ENCODE measurements at places on chromosomes 4 and X. TPM values are rescaled to one million over a fixed set of nuclear protein-coding genes. Genes with fewer than 3 reads are reported as not detected.

Gene HSFX3
- total RNA-seq, result not detected

Gene USP17L12
- total RNA-seq, result not detected

Gene TADA2B
- 27.2 TPM for total RNA-seq

Gene UBQLN2
- total RNA-seq, result 28.9 TPM

- H3K4me1 ChIP-seq, result peaks cover 15% of the 10 kb centered on the region
- no peak overlapping the region for H3K4me3 ChIP-seq
- no peak for DNase-seq
- H3K27ac ChIP-seq, result no peak overlapping the region
- H3K36me3 ChIP-seq, result no peaks in the 10 kb centered on the region
These were observed 9.8 kb upstream of the CENPU start for GRCh38 chr4:184743650-184744049.

DNA sequence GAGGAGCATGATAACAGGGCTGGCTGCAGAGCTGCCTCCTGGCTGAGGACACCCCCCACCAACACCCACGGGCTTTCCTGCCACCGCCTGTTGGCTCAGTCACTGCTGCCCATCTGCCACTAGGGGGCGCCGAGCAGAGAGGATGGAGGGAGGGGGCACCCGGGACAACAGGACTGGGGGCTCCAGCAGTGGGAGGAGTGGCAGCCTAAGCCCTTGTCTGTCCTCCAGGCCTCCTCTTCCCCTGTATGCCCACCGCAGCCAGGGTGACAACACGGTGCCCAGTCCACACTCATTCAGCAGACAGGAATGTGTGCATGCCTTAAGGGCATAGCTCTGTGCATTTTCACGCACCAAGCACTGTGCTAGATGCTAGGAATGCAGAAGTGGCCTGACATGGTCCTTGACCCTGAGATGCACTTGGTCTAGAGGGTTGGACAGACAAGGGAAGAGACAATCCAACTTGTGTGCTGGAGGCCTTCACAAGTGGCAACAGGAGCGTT, 149.9 kb downstream of the AMMECR1 start:
- no peaks in the 10 kb centered on the region for H3K4me1 ChIP-seq
- H3K4me3 ChIP-seq, result no peak overlapping the region
- H3K27me3 ChIP-seq, result no peaks in the 10 kb centered on the region
- no peak for DNase-seq
- H3K36me3 ChIP-seq, result no peaks in the 10 kb centered on the region
- H3K27ac ChIP-seq, result no peak overlapping the region

GRCh38 chr4:126682250-126682649, 950.5 kb upstream of the INTU start:
- DNase-seq, result no peak
- H3K4me1 ChIP-seq, result no peaks in the 10 kb centered on the region
- H3K36me3 ChIP-seq, result no peaks in the 10 kb centered on the region
- no peaks in the 10 kb centered on the region for H3K27me3 ChIP-seq
- H3K27ac ChIP-seq, result no peak overlapping the region

DNA sequence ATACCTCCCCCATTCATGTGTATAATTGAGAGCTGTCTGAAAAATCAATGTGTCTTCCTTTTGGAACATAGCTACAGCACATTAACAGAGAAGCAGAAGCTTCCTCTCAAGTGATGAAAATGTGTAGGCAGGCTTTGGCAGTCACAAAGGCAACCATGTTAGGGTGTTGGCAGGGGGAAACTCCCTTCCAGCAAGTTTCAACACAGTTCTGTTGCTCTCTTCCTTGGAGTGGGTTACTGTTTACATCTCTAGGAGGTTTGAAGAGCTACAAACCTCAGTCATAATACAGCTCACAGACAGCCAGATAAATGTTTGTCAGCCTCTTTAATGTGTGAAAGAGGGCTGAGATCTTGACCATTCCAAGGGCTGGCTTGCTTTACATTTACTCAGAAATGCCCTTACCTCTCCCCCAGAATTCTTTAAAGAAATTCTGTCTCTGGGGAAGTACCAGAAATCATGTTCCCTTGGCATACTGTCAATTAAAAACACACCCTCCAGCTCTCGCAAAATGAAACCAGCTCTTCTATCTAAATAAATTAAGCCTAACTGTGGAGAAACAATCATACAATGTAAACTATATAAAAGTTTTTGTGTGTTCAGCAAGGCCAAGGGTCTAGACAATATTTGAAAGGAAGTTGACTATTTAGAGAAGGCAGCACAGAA, 18.9 kb downstream of the ZBTB33 start:
- no peaks in the 10 kb centered on the region for H3K27me3 ChIP-seq
- H3K4me1 ChIP-seq, result no peaks in the 10 kb centered on the region
- H3K27ac ChIP-seq, result no peak overlapping the region

DNA sequence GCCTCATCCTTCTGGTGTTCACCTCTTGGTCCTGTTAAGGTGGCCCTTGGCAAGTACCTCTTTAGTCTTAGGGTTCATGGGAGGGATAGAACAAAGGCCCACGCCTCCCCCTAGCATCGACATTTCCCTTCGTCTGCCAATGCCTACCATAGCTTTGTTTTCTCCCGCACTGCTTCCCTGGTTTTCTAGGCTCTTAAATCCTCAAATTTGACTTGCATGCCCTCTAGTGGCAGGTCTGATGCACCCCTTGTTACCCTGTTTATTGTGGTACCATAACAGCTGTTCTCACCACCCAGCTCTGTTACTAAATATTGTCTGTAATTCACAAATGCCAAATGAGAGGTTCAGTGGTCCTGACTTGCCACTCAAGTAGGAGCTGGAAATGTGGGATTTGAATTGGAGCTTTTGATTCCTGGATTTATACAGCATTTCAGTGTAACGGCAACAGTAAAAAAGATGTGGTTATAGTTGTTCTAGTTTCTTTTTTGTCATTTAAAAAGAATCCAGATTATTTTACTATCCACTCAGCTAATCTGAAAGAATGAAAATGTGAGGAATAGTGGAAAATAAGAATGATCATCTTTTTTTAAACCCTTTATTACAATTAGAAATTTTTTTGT, 100.1 kb downstream of the REPS2 start:
- no peaks in the 10 kb centered on the region for H3K36me3 ChIP-seq
- no peak overlapping the region for H3K27ac ChIP-seq
- H3K27me3 ChIP-seq, result no peaks in the 10 kb centered on the region
- DNase-seq, result peak; percentile 73

DNA sequence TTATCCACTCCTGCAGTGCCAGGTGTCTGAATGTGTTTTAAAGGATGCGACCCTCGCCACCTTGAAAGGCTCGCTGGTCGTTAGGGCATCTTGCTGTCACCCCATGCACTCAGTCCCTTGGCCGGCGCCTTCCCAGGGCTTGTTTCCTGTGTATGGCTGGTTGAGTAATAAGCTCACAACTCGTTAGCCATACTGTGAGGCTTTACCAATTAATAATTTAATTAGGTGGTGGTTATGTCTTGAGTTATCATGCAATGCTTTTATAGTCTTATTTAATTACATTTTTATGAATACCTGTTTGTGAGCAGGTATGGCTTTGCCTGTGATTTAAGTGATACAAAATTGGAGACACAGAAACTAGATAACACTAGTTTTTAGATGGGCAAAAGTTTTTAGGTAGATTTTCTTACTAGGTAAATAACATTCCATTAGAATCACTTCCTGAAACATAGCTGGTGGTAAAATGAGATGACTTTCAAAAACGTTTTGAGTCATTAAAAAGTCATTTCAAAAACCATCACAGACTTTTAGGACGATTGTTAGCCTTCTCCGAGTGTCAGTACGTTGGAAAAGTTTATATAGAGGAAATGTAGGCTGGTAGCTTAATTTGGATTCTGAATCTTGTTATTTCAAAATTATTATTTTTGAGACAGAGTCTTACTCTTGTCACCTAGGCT, 18.2 kb downstream of the PTTG2 start:
- no peaks in the 10 kb centered on the region for H3K36me3 ChIP-seq
- H3K4me1 ChIP-seq, result no peaks in the 10 kb centered on the region
- DNase-seq, result peak; percentile 52
- peak overlapping the region; percentile 86 for H3K27ac ChIP-seq
- H3K27me3 ChIP-seq, result no peaks in the 10 kb centered on the region
- peak overlapping the region; percentile 76 for H3K4me3 ChIP-seq

DNA sequence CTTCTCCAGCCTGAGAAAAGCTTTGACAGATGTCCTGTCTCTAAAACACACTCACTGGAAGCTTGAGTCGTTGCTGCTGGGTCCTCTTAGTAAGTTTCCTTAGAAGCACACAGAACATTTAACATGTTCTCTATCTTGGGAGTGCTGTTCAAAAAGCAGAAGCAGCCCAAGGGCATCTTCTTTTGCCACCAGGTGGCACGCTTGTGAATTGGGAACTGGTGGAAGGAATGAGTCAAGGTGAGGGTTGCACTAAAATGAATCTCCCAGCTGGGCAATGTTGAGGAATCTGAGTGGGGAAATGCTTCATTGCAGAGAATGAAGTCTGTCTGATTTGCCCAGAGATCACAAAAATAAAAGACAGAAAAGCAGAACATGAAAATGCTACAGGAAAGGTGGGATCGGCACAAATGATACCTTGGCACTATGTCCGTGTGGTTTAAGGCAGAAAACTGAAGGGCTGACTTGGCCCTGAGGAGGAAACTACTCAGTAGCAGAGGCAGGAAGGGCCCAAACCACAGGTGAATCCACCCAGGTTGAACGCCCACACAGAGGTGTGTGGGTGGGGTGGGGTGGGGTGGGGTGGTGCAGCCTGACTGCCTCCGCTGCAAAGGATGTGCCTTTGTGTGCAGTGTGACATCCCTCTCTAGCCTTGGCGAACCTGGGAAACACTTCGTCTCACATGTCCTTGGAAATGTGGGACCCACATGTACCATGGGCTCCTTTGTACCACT, 26.0 kb downstream of the KIT start:
- no peak overlapping the region for H3K27ac ChIP-seq
- H3K4me3 ChIP-seq, result no peak overlapping the region
- no peaks in the 10 kb centered on the region for H3K27me3 ChIP-seq
- no peak for DNase-seq
- no peaks in the 10 kb centered on the region for H3K36me3 ChIP-seq

DNA sequence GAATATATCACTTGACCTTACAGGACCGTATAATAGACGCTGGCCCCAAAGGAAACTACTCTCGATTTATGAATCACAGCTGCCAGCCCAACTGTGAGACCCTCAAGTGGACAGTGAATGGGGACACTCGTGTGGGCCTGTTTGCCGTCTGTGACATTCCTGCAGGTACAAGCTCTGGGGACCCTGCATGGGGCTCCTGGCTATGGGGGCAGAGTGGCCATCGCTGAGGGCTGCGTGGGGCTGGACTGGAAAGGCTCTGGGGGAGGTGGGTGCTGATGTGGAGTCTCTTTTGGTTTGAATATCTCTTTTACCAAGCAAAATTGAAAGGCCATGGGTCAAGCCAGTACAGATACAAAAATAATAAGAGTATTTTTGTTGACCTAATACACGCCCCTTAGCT, 33.9 kb downstream of the NELFA start:
- DNase-seq, result no peak
- no peaks in the 10 kb centered on the region for H3K27me3 ChIP-seq
- no peak overlapping the region for H3K4me3 ChIP-seq
- H3K4me1 ChIP-seq, result no peaks in the 10 kb centered on the region
- H3K36me3 ChIP-seq, result peaks cover 8% of the 10 kb centered on the region
- no peak overlapping the region for H3K27ac ChIP-seq

GRCh38 chr4:40502934-40503333, 126.7 kb downstream of the RBM47 start:
- DNase-seq, result no peak
- H3K4me3 ChIP-seq, result no peak overlapping the region
- H3K4me1 ChIP-seq, result no peaks in the 10 kb centered on the region
- H3K36me3 ChIP-seq, result no peaks in the 10 kb centered on the region
- H3K27me3 ChIP-seq, result no peaks in the 10 kb centered on the region
- H3K27ac ChIP-seq, result no peak overlapping the region

DNA sequence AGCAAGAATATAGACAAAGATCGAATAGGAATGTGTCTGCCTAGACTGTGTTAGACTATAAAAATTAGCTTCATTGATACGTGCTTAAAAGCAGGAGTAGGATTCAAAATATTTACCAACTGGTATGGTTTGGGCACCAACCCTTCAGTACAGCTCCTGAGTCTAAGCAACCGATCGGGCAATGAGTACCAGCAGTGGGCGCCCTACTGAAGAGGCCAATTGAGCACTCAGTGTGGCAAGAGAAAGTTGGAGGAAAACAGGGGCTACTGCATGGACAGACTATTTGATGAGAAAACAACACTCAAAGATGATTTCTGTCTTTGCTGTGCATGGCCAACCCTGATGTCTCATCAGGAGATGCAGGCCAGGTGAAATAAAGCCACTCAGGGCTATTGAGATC, 176.0 kb upstream of the NWD2 start:
- H3K27me3 ChIP-seq, result no peaks in the 10 kb centered on the region
- no peaks in the 10 kb centered on the region for H3K36me3 ChIP-seq
- H3K4me1 ChIP-seq, result no peaks in the 10 kb centered on the region
- no peak overlapping the region for H3K27ac ChIP-seq
- no peak for DNase-seq

DNA sequence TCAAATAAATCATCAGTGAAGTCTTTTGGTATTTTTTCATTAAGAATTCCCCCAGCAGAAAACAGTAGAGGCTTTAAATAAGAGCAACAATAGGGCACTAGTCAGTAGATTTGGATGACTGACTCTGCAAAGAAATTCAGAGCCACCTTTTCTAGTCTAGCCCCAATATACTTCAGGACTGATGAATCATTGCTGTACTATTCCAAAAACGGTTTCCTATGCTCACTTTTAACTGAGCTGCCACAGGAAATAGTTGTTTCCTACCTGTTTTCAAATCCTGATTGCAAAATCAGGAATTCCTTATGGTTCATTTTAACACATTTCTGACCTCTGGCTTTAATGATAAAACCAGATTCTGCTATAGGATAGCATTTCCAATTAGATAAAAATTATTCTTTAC, 171.6 kb downstream of the NR3C2 start:
- no peak overlapping the region for H3K27ac ChIP-seq
- H3K4me3 ChIP-seq, result no peak overlapping the region
- no peaks in the 10 kb centered on the region for H3K4me1 ChIP-seq
- H3K27me3 ChIP-seq, result no peaks in the 10 kb centered on the region

GRCh38 chrX:46670316-46670715, 88.6 kb downstream of the SLC9A7 start:
- H3K27me3 ChIP-seq, result no peaks in the 10 kb centered on the region
- no peak for DNase-seq
- H3K4me3 ChIP-seq, result no peak overlapping the region
- no peaks in the 10 kb centered on the region for H3K4me1 ChIP-seq
- no peak overlapping the region for H3K27ac ChIP-seq

GRCh38 chr4:119823891-119824290, 195.3 kb upstream of the PDE5A start:
- no peaks in the 10 kb centered on the region for H3K36me3 ChIP-seq
- no peaks in the 10 kb centered on the region for H3K27me3 ChIP-seq
- no peak for DNase-seq
- no peaks in the 10 kb centered on the region for H3K4me1 ChIP-seq
- no peak overlapping the region for H3K4me3 ChIP-seq
